ENCODE measurements at places on chromosomes 12 and 14.

DNA sequence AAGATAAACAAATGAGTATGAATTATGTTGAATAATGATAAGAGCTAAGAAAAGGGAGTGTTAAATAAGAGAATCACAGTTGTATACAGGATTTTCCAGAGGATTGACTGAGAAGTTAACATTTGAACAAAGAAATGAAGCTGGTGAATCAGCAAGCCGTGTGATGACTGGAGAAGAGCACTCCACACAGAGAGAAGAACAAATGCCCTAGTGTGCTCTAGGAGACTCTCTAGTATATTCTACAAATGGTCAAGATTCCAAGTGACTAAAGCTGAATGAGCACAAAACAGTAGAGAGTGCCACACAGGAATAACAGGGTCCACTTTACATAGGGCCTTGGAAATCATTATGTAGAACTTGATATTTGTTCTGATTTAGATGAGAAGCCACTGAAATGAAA, 587.1 kb upstream of the ATXN7L3B start:
- DNase-seq = no peak

DNA sequence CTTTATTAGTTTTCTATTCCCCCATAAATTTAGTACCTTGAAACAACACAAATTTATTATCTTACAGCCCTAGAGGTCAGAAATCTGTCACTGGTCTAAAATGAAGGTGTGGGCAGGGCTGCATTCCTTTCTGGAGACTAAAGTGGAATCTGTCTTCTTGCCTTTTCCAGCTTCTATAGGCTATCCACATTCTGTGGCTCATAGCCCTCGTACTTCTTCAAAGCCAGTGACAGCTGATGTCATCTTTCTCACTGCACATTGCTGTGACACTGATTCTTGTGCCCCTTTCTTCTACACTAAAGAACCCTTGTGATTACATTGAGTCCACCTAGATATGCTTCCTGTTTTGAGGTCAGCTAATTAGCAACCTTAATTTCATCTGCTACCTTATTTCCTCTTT, 23.2 kb upstream of the DCN start:
- DNase-seq = no peak

- peak; percentile 73 for DNase-seq
These were observed 29.2 kb upstream of the TMED10 start for GRCh38 chr14:75205591-75205990.

DNA sequence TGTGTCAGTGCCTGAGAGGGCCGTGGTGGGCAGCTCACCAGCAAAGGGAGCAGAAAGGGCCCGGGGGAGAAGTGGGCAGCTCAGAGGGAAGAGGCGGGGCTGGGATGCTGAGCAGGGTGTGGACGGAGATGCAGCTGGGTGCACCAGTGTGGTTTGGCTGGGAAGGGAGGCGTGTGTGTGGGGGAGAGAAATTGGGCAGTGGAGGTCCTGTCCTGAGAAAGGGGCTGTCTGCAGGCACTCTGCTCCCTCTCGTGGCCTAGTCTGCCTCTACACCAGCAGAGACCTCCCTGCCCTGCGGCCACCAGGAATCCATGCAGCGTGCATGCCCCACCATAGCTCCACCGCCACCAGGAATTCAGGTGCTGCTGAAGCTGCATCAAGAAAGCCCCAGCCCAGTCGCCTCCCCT, 6.4 kb downstream of the TMEM121 start:
- peak; percentile 16 for DNase-seq
